GM12878 (cell line): ENCODE measurements at places on chromosomes 3 and 15.

GRCh38 chr15:71002316-71002715, 109.7 kb downstream of the LRRC49 start:
- DNase-seq, result no peak

DNA sequence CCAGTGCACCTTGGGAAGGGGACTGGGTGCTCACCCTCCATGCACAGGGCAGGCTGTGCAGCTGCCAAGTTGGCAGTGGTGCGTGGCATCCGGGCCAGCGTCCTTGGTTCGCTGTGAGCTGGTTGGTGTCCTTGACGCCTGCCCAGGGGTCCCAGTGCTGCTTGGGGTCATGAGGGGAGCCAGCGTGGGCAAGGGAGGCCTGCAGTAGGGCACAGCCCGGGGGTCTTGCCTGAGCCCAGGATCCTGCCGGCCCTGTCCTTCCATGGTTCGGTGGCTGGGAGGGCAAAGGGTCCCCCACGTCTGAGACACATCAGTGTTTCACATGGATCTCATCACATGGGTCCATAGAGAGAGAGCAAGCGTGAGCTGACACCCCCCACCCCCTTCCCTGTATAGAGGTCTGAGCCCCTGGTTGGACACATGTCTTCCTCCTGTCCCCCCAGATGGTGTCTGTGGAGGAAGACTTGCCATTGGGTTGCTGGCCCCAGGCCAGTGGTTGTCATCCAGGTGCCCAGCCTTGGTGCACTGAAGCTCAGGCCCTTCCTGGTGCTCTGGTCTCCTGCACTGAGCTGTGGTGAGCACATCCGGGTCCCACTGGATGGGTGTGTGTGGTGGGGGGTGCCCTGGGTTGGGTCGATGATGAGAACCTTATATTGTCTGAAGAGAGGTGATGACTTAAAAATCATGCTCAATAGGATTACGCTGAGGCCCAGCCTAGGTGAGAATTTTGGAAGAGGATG, 232.3 kb downstream of the SNRPN start:
- DNase-seq, result no peak

- DNase-seq, result peak; percentile 62
These were observed 308.4 kb downstream of the RPLP1 start for GRCh38 chr15:69760890-69761568.

DNA sequence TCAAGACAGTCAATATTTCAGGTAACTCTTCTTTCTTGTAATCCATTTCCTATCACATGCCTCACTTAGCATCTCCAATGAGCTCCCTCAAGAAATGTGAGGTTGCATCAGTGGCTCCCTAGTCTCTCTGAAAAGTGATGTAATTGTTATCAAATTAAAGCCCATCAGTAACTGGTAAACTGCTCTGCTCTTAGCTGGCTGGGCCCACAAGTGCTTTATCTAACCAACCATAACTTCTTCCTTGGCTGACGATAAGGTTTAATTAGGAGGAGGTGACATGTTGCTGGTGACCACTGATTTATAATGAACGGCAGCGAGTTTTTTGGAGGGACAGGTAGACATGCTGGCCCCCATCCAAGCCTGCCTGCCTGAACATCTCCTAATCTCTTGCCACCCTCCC, 79.6 kb downstream of the RTP4 start:
- no peak for DNase-seq
